ENCODE measurements at places on chromosomes 5 and 9.

- DNase-seq: no peak
Observed at GRCh38 chr5:161548487-161549094, 2.1 kb upstream of the GABRB2 start.

DNA sequence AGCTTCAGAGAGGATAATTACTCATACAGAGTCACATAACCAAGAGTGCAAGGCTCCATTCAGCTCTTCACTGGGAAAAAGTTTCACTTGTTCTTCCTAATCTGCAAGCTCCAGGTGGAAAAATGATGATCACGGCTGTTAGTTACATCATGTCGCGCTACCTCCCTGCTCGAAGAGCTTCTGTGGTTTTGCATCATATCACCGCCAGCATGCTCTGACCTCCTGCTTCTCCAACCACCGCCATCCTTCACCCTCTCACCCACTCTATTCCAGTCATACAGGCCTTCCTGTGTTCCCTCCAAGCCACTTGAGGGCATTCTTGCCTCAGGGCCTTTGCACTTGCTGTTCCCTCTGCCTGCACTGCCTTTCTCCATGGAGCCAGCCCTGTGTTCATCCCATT, 47.1 kb downstream of the COL27A1 start:
- no peak for DNase-seq

- DNase-seq: no peak
Observed at GRCh38 chr9:3008091-3008490, 164.2 kb upstream of the PUM3 start.

GRCh38 chr5:77607324-77607723, 31.2 kb downstream of the OTP start:
- DNase-seq: no peak

DNA sequence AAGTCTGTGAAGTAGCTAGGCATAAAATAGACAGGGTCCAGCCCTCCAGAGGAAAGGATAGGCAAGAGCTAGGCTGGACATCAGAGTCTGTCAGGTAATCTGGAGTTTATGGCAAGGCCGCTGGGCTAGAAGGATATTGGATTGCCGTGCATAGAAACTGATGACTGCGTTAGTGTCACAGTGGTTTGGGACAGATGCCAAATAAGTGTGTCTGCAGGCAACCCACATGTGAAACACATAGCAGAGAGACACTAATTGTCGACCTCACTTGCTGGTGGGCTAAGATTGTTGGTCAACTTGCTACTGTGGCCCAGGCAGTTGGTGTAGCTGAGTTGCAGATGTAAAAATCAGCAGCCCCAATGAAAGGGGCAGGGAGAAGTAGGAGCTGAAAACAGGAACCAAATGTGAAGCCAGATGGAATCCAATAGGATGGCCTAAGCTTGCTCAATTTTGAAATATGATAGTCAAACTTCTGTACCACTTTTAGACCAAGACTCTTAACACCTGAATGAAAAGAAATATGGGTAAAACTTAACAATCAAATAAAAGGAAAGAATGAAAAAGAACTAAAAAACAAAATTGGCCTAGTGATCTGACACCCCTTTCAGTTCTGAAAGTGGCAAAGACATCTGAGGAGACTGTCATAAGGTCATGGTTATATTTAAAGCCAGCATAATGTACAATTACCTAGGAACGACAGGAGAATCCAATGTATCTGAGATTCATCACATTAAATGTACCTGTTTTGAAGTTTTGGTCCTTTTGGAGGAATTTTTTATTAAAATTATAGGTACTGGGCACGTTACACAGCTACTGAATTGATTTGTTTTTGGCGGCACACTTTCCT, 243.3 kb upstream of the ACTBL2 start:
- no peak for DNase-seq

GRCh38 chr5:66788556-66788955, 192.4 kb downstream of the MAST4 start:
- no peak for DNase-seq

DNA sequence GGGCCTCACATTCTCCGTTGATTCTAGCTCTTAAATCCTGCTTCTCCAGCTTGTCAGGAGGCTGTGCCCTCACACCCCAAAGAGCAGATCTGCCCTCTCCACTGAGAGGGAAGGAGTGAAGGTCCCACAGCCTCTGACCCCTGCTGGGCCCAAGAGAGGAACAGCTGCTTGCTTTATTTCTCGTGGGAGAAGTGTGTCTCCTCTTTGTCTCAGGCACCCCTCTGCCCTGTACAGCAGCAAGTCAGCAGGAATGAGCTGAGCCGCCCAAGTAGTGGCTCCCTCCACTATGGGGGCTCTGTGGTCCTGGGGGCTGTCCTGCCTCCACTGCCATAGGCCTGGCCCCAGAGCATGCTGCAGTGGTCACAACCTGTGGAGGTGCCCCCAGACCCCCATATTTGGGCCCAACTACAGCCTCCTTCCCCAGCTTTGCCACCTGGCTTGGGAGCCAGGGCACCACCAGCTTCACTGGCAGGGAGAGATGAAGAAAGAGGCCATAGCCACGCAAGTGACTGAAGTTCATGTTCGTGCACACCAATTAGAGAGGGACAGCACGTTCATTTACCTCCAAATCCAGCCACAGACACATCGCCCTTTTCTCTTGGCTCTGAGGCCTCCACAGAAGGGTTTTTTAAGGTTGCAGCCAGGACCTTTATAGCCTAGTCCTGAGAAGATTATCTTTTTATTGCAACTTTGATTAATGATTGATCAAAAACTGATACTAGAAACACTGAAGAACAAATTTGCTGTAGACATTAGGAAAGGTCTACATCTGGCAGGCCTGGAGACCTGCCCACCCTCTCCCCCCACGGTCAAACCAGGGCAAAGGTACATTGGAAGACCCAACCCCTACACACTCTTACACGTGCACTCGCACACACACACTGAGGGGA, 27.5 kb downstream of the IRF1 start:
- DNase-seq: no peak

DNA sequence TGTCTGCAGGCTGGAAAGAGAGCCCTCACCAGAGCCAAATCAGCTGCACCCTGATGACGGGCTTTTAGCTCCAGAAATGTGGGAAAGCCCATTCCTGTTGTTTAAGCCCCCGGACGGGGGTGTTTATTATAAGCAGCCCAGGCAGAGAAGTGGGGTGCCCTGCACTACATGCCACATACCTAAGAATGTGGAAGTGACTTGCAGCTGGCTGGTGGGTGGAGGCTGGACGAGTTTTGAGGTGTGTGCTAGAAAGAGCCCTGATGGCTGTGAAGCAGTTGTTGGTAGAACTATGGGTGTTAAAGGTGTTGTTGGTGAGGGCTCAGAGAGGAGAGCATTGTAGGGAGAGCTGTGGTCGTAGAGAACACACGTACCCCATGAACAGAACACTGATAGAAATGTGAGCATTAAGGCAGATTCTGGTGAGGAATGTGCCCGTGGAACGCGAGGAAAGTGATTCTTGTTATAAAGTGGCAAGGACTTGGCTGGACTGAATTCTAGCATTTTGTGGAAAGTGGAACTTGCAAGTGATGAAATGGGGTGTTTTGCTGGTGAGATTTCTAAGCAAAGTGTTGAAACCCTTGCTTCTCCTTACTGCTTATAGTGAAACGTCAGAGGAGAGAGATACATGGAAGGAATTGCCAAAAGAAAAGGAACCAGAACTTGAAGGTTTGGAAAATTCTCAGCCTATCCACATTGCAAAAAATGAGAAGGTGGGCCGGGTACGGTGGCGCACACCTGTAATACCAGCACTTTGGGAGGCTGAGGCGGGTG, 38.9 kb downstream of the AHRR start:
- no peak for DNase-seq

- no peak for DNase-seq
Observed at GRCh38 chr5:124410539-124411488, 335.6 kb downstream of the ZNF608 start.

DNA sequence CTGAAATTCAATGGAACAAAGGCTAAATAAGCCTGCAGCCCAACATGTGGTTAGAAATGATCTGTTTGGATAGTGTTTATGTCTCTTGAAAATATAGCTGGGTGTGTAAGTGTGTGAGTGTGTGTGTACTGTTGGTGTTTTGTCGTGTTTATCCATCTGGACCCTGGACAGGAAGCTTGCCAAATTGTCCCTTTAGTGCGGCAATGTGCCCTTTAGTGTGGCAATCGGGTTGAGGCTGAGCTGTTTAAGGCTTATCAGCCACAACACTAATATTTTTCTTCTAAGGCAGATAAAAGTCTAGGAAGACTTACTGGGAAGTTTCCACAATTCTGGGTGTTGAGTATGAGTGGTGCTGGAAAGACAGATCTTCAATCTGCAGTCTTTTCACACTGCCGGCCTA, 180.2 kb downstream of the YTHDC2 start:
- no peak for DNase-seq

Measured in CD8-positive, alpha-beta memory T cell (primary cell).